ENCODE measurements at places on chromosomes 7 and 10.

- DNase-seq, result no peak
These were observed 140.3 kb upstream of the TCF7L2 start for GRCh38 chr10:112809736-112810135.

- DNase-seq, result no peak
These were observed 51.6 kb upstream of the IL6 start for GRCh38 chr7:22675421-22675820.

DNA sequence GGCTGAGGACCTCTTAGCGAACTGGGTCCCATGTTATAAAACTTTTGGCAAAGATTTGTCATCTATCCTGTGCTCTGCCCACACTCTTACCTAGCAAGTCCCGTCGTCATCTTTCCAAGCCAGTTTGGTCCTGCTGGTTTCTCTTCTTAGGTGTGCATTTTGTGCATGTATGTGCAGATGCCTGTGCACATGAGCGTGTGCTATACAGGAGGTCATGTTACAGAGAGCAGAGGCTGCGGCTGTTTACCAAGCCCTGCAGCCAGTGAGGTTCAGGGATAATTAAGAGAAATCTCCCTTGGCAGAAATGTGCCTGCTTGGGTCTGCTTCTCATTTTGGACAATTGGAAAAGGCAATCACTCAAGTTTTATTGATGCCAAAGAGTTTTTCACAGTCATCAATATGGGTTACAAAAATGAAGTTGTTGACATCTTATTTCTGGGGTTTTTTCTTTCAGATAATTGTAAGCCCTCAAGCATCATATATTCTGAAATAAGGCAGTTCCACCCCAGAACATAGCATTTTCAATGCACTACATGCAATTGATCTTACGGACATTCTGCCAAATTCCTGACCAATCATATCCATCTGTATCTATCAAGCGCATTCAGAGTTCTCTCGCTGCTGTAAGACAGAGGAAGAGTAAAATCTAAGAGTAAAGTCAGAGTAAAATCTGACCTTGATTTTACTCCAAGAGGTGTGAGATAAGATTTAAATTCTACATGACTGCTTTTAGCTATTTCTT, 361.4 kb upstream of the ZNF32 start:
- no peak for DNase-seq

DNA sequence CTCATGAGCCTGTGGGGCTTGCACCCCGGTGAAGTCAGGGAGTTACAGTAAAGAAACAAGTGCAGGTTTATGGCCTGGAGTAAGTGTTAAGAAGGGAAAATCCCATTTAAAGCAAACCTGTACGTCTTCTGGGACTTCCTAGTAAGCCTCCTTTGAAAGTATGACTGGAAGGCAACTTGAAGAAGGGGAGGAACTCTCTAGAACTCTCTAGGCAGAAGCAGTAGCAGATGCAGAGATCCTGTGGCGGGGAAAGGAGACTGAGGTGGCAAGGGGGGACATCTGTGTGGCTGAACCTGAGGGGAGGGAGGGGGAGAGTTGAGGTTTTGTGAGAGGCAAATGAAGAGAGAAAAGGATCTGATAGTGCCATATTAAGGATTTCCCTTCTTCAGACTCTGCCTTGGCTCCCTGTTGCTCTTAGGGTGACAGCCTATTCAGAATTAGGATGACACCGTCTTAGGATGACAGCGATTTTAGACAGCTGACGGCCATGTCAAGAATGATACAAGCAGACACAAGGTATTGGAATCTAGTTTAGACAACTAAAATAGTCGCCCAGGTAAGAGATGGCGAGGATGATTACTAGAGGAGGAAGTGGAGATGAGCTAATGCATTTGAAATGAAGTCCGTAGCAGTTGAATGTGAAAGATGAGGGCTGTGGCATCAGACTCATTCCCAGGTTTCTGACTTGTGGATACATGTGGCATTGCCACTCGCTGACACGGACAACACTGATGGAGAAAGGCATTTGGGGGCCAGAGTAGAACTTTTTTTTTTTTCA, 29.0 kb downstream of the CUL1 start:
- DNase-seq, result no peak

GRCh38 chr7:38025815-38026214, 105.4 kb downstream of the EPDR1 start:
- no peak for DNase-seq

GRCh38 chr7:139959285-139959628, 103.5 kb downstream of the PARP12 start:
- DNase-seq, result no peak

DNA sequence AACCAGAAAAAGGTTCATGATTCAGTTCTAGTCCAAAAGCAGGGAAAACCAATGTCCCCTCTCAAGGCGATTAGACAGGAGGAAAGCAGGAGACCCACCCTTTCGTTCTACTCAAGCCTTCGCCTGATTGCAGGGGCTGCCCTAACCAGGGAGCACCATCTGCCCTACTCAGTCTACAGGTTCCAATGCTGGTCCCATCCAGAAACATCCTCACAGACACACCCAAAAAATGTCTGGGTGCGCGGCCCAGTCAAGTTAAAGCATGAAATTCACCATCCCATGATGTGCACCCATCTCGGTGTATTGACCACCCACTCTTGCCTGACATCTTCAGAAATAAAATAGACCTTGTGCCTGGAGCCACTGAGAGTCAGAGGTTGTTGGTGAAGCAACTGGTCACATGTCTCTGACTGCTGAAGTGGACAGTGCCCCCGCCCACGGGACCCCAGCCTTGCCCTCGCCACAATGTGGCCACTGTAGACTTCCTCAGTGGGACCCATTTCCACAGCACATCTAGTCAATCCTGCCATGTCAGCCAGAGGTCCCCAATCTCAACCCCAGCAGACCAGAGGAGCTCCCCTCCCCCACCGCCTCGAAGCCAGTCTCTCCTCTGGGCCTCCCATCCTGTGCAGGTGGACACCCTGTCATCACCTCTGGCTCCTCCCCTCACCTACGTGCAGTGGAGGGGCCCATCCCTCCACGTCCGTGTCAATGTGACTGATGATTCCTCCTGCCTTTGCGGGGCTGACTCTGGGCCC, 116.3 kb upstream of the PPP2R2D start:
- DNase-seq, result no peak

DNA sequence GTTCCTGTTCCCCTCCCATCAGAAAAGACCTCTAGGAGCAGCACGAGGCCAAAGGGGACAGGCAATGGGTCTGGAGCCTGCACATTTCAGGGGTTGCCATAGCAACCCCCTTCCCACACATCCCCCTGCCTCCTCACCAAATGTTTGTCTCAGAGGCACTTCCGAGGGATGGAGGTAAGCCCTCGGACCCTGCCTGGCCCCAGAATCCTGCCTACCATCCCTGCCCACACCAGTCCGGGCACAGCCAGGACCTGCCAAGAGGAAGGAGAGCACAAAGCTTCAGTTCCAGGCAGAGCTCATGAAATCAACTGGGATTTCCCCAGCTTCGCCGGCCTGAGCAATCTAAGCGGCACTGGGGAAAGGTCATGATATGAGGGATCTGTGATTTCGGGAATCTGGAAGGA, 175.0 kb upstream of the PLXNA4 start:
- no peak for DNase-seq

DNA sequence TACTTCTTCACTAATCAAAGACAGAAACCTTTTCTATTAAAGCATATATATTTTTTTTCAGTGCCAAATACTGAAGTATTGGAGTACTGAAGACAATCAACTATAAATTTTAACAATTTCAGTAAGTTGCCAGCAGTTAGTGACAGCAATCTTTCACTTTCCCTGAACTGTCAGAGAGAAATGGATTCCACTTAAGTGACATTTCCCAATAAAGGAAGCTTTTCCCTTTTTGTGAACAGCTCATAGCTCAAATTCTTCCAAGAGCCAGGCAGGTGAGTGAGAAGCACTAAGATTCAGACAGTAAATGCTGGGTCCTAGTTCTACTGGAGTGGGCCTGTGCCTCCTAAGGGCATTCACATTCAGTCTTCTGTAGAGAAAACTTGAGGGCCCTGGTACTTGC, 142.0 kb downstream of the SRPK2 start:
- DNase-seq, result no peak

DNA sequence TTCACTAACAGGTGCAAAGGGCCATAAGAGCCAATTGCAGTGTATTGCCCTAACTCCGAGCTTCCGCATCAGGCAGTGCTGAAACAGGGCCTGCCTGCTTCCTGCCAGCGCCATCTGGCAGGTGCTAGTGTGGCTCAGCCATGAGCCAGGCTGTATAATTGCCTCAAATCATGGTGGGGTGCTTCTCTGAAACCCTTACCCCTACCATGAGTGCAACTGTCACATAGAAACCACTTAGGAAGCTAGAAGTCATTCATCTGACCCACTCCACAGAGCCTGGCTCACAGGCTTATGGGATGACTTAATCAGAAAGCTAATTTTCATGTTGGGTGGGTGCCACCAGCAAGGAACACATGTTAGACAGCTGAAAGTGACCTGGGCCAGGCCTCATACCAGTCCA, 133.3 kb upstream of the LAMB4 start:
- DNase-seq, result no peak

DNA sequence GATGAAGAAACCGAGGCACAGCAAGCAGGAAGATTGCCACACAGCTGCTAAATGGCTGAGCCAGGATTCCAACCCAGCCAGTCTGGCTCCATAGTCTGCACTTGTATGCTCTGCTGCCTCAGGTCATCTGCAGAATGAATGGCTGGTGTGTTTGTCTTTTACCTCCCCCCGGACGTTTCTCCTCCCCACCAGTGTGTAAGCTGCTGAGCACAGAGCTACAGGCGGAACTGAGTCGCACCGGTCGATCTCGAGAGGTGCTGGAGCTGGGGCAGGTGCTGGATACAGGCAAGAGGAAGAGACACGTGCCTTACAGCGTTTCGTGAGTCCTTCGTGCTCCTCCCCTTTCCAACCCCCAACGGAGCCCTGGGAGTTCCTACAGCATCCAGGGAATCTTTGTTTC, 2.6 kb downstream of the CNPY4 start:
- DNase-seq, result no peak

- DNase-seq, result no peak
These were observed 2.0 kb downstream of the NFKB2 start for GRCh38 chr10:102397222-102398171.

GRCh38 chr10:120420421-120420820, 36.6 kb upstream of the PLPP4 start:
- no peak for DNase-seq

DNA sequence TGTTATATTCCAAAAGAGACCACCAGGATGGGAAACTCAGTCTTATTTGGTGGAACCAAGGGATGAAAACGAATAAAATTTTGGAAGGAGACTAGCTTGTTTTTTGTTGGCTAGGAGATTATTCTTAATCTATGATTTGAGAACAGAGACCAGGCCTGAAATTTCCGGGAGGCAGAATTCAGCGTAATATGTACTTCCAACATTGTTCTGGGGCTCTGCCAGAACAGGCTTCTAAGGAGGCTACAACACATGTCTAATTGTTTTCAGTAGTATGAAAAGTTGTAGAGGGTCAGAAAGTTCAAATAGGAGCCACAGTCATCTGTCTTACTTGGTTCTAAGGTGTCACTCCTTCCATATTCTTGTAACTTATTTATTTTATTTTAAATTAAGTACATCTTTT, 1.7 kb downstream of the DDX21 start:
- DNase-seq, result no peak

DNA sequence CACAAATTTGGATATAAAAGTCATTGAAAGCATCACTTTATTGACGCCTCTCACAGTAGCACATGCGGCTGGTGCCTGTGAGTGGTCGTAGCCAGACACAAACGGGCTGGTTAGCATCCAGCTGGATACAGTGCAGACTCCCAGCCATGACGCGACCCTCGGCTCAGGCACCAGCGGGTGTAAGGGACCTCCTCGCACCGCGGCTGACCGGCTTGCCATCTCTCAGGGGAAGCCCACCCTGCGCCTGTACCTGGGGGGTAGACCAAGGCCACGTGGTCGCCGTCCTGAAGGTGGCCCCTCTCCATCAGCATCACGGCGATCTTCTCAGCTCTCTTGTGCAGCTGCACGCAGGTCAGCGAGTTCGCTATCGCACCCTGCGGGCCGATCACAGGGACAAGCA, 213.8 kb downstream of the ZMYND11 start:
- no peak for DNase-seq

- no peak for DNase-seq
These were observed 229.2 kb downstream of the TCERG1L start for GRCh38 chr10:131082201-131082850.

DNA sequence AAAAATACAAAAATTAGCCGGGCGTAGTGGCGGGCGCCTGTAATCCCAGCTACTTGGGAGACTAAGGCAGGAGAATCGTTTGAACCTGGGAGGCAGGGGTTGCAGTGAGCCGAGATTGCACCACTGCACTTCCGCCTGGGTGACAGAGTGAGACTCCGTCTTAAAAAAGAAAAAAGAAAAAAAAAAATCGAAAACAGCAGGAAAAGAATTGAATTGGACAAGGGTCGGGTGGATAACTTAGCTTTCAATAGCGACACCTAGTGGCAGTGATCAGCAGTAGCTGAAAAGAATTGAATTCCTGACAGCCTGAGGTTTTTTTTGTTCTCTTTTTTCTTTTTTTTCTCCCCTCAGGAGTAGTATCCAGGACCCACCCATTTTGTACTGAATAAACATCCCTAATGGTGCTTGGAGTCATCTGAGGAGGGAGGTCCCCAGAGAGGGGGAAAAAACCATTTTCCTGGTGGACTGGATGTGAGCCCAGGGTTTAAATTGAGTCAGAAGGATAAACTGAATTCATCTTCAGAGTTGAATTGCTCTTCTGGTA, 55.1 kb downstream of the CYCS start:
- no peak for DNase-seq

- no peak for DNase-seq
These were observed 156.8 kb upstream of the MAGI2 start for GRCh38 chr7:79610313-79610712.
